ENCODE measurements at places on chromosomes 2 and 18. TPM values are rescaled to one million over a fixed set of nuclear protein-coding genes. Genes with fewer than 3 reads are reported as not detected.

DNA sequence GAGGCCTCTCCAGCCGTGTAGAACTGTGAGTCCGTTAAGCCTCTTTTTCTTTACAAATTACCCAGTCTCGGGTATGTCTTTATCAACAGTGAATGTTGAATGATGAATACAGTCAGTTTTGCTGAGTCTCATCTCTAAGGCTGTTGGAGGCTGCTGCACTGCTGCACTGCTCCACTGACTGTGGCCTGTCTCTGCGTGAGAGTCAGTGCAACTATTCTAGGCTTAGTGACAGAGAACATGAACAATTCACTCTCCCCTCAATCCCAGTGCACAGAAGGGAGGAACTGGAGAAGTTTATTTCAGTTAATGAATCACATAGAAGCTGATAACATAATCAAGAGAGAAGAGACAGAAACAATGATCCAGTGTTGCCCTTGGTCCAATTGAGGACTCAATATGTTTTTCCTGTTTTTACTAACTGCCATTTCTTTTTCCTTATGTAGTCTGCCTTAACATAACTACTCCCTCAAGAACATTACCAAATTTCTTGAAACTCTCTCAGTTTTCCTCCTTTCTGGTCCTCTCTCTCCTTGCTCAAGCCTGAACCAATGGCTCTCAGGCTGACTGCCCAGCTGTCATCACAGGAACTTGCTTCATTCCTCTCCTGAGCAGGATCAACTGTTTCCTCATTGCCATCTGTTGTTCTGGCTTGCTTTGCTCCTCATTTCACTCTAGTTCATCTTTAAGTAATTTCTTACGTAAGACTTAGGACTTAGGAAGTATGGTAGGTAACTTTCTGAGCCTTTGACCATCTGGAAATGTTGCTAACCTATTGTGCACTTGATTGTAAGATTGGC, 483.2 kb downstream of the METTL4 start:
- H3K36me3 ChIP-seq: no peaks in the 10 kb centered on the region
- no peaks in the 10 kb centered on the region for H3K4me1 ChIP-seq
- no peak for DNase-seq
- no peaks in the 10 kb centered on the region for H3K27me3 ChIP-seq
- no peak overlapping the region for H3K4me3 ChIP-seq

- no peak overlapping the region for H3K4me3 ChIP-seq
- no peak for DNase-seq
- no peaks in the 10 kb centered on the region for H3K36me3 ChIP-seq
- no peaks in the 10 kb centered on the region for H3K27me3 ChIP-seq
- no peak overlapping the region for H3K27ac ChIP-seq
These were observed 942.9 kb upstream of the KLHL29 start for GRCh38 chr2:22442051-22442450.

- no peak for DNase-seq
- H3K36me3 ChIP-seq: no peaks in the 10 kb centered on the region
- H3K27ac ChIP-seq: peak overlapping the region; percentile 30
- H3K27me3 ChIP-seq: no peaks in the 10 kb centered on the region
- no peak overlapping the region for H3K4me3 ChIP-seq
These were observed 61.4 kb downstream of the RPL31 start for GRCh38 chr2:101063352-101064124.

DNA sequence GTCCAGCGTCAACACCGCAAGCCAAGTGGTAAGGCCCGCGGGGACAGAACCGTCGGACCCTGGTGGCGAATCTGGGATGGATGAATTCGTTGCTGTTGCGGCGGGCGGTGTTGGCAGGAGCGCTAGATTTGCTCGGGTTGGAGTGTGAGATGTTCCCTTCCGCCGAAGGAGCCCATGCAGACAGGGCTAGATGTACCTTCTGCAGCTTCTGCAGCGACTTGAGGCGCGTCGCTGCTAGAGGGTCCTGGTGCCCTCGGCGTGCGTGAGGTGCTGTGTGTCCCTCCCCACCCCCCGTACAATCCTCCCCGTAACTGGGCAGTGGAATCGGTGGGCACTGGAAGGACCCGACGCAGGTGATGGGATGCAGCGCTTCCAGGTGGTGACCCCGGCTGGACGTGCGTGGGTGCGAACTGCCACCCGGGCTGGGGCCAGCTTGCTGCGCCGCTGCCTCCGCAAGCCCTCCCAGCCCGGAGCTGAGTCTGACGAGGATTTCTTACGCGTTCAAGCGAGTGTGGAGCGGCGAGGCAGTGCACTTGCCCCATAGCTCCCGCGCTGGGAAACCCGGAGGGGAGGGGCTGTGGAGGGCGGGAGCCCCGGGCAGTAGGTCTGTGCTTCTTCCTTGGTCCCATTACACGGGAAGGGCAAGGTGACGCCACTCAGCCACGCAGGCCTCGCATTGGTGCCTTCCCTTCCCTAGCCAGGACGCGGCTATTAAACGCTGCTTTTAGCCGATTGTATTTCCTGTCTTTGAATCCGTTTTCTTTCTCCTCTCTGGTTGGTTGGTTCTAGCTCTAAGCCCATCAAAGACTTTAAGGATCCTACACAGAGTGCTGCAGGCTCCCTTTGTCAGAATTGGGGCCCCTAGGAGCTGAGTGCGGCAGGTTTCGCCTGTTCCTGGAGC, 34.2 kb downstream of the CHRNA1 start:
- H3K27me3 ChIP-seq: no peaks in the 10 kb centered on the region
- H3K4me1 ChIP-seq: peaks cover 8% of the 10 kb centered on the region
- no peak for DNase-seq
- peak overlapping the region; percentile 39 for H3K4me3 ChIP-seq

Gene CERKL
- total RNA-seq: not detected

GRCh38 chr18:67276638-67277037, 239.9 kb downstream of the DSEL start:
- no peaks in the 10 kb centered on the region for H3K36me3 ChIP-seq
- DNase-seq: no peak
- H3K4me3 ChIP-seq: no peak overlapping the region
- H3K27me3 ChIP-seq: no peaks in the 10 kb centered on the region
- H3K4me1 ChIP-seq: no peaks in the 10 kb centered on the region
- no peak overlapping the region for H3K27ac ChIP-seq

Gene HJURP
- 2.2 TPM for total RNA-seq

- no peak for DNase-seq
- no peaks in the 10 kb centered on the region for H3K27me3 ChIP-seq
- no peak overlapping the region for H3K27ac ChIP-seq
- H3K4me1 ChIP-seq: peaks cover 94% of the 10 kb centered on the region
- no peak overlapping the region for H3K4me3 ChIP-seq
These were observed 6.1 kb downstream of the SLC66A2 start for GRCh38 chr18:79945118-79946042.

GRCh38 chr2:235595422-235596010, 101.7 kb downstream of the AGAP1 start:
- peak overlapping the region; percentile 13 for H3K27ac ChIP-seq
- no peaks in the 10 kb centered on the region for H3K27me3 ChIP-seq
- H3K4me1 ChIP-seq: peaks cover 14% of the 10 kb centered on the region
- DNase-seq: no peak
- H3K36me3 ChIP-seq: no peaks in the 10 kb centered on the region
- H3K4me3 ChIP-seq: no peak overlapping the region

Gene INHBB
- 19.4 TPM for total RNA-seq

DNA sequence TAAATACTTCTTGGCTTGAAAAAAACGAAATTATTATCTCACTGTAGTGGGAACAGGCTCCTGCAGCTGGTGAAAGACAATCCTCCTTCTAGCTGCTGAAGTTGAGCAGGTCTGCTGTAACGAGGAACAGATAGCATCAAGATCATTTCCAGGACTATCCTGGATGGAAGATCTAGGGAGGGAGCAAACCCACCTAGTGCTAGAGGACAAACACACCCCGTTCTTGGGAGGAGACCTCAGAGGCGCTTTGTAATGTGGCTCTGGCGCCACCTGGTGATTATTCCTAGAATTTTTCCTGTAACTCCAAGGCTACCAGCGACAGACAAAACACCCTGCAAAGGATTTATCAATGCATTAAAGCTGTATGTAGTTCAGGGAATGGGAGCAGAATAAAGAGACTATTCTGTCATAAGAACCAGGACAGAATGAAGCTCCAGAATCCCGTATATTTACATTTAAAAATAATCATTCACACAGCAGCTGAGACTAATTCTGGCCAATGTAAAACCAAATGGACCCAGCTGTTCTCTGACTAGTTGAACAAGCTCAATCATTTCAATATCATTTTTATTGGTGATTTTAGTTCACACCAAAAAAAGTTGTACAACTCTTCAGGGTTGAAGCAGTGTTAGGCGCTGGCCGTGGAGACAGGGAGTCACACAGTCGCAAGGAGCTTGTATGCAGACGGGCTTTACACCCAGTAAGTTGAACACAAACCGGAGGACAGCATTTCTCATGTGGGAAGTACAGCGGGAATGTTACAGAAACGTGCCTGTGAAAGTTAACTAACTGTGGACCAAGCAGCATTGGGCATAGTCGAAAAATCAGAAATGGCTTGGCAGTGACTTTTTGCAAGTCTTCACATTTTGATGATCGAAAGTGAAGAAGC, 290.3 kb downstream of the TRIB2 start:
- no peak overlapping the region for H3K27ac ChIP-seq
- H3K4me1 ChIP-seq: peaks cover 13% of the 10 kb centered on the region
- H3K4me3 ChIP-seq: no peak overlapping the region
- H3K36me3 ChIP-seq: no peaks in the 10 kb centered on the region
- no peaks in the 10 kb centered on the region for H3K27me3 ChIP-seq
- no peak for DNase-seq

DNA sequence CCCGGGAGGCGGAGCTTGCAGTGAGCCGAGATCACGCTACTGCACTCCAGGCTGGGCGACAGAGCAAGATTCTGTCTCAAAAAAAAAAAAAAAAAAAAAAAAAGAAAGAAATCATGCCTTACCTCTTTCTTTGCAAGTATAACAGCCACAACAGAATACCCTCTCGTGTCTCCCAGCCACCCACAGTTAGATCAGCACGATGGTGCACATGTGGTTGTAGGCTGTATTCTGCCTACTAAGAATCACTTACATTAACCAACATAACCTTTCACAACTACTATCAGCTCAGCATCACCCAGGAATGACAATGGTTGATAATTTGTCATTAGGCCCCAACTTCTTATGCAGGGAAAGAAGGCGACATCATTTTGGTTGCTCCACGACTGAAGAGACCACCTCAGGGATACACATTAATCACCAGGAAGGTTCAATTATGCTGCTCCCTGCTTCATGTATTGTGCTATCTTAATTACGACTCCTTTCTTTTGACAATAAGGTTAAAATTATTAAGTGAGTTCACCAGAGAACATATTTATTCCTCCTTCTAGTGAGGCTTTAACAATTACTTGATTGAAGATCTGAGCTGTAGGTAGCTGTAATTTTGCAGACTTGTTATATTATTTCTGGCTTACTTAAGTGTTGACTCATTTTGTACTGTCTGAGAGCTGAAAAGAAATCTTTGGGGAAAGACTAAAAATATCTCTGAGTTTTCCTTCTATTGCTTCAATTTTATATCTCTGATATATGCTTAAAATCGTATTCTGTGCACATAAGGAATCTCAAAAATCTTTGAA, 120.1 kb downstream of the LRP1B start:
- H3K27me3 ChIP-seq: no peaks in the 10 kb centered on the region
- H3K36me3 ChIP-seq: no peaks in the 10 kb centered on the region
- no peak overlapping the region for H3K4me3 ChIP-seq
- no peak for DNase-seq
- no peak overlapping the region for H3K27ac ChIP-seq

- H3K4me3 ChIP-seq: peak overlapping the region; percentile 85
- no peaks in the 10 kb centered on the region for H3K36me3 ChIP-seq
- DNase-seq: no peak
- H3K4me1 ChIP-seq: peaks cover 41% of the 10 kb centered on the region
These were observed 819 bp upstream of the NCOA1 start for GRCh38 chr2:24490181-24490689.

- DNase-seq: no peak
- no peaks in the 10 kb centered on the region for H3K27me3 ChIP-seq
- H3K36me3 ChIP-seq: no peaks in the 10 kb centered on the region
- no peak overlapping the region for H3K4me3 ChIP-seq
- H3K27ac ChIP-seq: no peak overlapping the region
These were observed 363.0 kb downstream of the FSIP2 start for GRCh38 chr2:186101616-186102015.

Data from vagina (tissue), 2 donors.